T-cell (primary cell): ENCODE measurements at places on chromosomes 12 and 14. TPM values are rescaled to one million over a fixed set of nuclear protein-coding genes. Genes with fewer than 3 reads are reported as not detected.

The SCYL2 gene
- 40.0 TPM for total RNA-seq

The RERG gene
- not detected for total RNA-seq

The ARHGEF25 gene
- total RNA-seq: 0.84 TPM

The TDRD9 gene
- 0.43 TPM for total RNA-seq

The TNS2 gene
- total RNA-seq: 3.0 TPM

The TAS2R42 gene
- not detected for total RNA-seq

The PRH2 gene
- total RNA-seq: not detected

The RNASE3 gene
- total RNA-seq: not detected

The TAS2R9 gene
- not detected for total RNA-seq

The RHOJ gene
- not detected for total RNA-seq

The DDX11 gene
- 80.9 TPM for total RNA-seq

The TTC9 gene
- 14.4 TPM for total RNA-seq

The HOXC10 gene
- not detected for total RNA-seq

The NAV3 gene
- not detected for total RNA-seq

The TBK1 gene
- 12.5 TPM for total RNA-seq

The GSG1 gene
- total RNA-seq: not detected

The SYCP3 gene
- 0.91 TPM for total RNA-seq

The SDR9C7 gene
- not detected for total RNA-seq

The RFX4 gene
- total RNA-seq: not detected

The CDC42BPB gene
- total RNA-seq: 11.2 TPM

The CD63 gene
- 73.5 TPM for total RNA-seq

The DHRS2 gene
- total RNA-seq: 0.55 TPM

The KRT6A gene
- total RNA-seq: not detected

The FBXL14 gene
- 48.7 TPM for total RNA-seq

The KCNMB4 gene
- 1.5 TPM for total RNA-seq

The SRGAP1 gene
- total RNA-seq: 0.07 TPM

The CACNB3 gene
- total RNA-seq: 4.3 TPM

The OTX2 gene
- not detected for total RNA-seq

The ACACB gene
- total RNA-seq: 24.8 TPM

The CNTN1 gene
- total RNA-seq: not detected

The TMEM30B gene
- 2.1 TPM for total RNA-seq

The SERPINA4 gene
- not detected for total RNA-seq

The GDF3 gene
- total RNA-seq: not detected
